ENCODE measurements at places on chromosomes 7 and 10. TPM values are rescaled to one million over a fixed set of nuclear protein-coding genes. Genes with fewer than 3 reads are reported as not detected.

UPK3B gene
- not detected for total RNA-seq

CYP3A5 gene
- total RNA-seq = 4.8 TPM

TRIL gene
- total RNA-seq = 0.25 TPM

SMO gene
- 29.2 TPM for total RNA-seq

MARVELD1 gene
- 23.7 TPM for total RNA-seq

CACNA2D1 gene
- 61.6 TPM for total RNA-seq

FLNC gene
- total RNA-seq = 286 TPM

AQP1 gene
- 0.50 TPM for total RNA-seq

ANKMY2 gene
- total RNA-seq = 39.0 TPM

OGDH gene
- 81.0 TPM for total RNA-seq

PSMG3 gene
- total RNA-seq = 26.4 TPM

TSPAN13 gene
- 9.7 TPM for total RNA-seq

ABCB4 gene
- total RNA-seq = 0.44 TPM

SPDYE9 gene
- total RNA-seq = not detected

LIPM gene
- not detected for total RNA-seq

CRHR2 gene
- total RNA-seq = not detected

AOC1 gene
- total RNA-seq = not detected

HSPB1 gene
- total RNA-seq = 59.7 TPM

HPSE2 gene
- 0.50 TPM for total RNA-seq

Data from uterine smooth muscle cell (primary cell).